ENCODE measurements at places on chromosomes 16 and 17. TPM values are rescaled to one million over a fixed set of nuclear protein-coding genes. Genes with fewer than 3 reads are reported as not detected.

DNA sequence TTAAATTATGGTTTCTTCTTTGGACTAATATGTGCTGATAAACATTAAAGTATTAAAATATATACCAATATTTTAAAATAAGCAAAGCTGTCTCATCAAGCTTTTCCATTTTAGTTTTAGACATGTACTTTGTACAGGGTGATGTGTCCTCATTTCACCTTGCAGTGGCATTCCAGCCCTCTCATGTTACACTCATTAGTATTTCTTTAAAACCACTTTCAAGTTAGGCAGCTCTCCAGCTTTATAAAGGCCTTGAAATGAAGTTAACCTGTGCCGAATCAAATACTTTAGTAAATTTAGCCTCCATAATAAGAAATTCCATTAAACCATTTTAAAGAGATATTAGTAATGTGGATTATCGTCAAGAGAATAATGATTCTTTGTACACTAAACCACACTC, 107.6 kb upstream of the HLF start:
- peak overlapping the region; percentile 66 for H3K27ac ChIP-seq
- DNase-seq, result peak; percentile 34
- H3K4me1 ChIP-seq, result peaks cover 42% of the 10 kb centered on the region
- H3K4me3 ChIP-seq, result no peak overlapping the region

DNA sequence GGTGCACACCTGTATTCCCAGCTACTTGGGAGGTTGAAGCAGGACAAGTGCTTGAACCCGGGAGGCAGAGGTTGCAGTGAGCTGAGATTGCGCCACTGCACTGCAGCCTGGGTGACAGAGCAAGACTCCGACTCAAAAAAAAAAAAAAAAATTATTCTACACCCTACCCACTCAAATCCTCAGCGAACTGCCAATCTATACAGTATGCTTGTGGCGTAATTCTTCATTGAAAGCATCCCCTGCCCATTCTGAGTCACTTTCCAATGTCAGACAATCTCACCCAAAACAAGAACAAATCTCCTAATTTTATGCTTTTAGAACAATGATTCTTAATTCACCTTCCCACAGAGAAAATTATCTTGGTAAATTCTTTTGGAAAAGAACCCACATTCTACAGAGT, 12.0 kb downstream of the AMFR start:
- no peaks in the 10 kb centered on the region for H3K27me3 ChIP-seq
- no peak for DNase-seq
- no peak overlapping the region for H3K27ac ChIP-seq
- peaks cover 21% of the 10 kb centered on the region for H3K4me1 ChIP-seq

- DNase-seq, result no peak
- H3K4me1 ChIP-seq, result peaks cover 3% of the 10 kb centered on the region
- no peak overlapping the region for H3K4me3 ChIP-seq
- no peak overlapping the region for H3K27ac ChIP-seq
- H3K36me3 ChIP-seq, result no peaks in the 10 kb centered on the region
- H3K27me3 ChIP-seq, result no peaks in the 10 kb centered on the region
Measured at GRCh38 chr16:69482410-69482991, 58.1 kb downstream of the CYB5B start.

GRCh38 chr17:17402558-17402957, 74.2 kb upstream of the MED9 start:
- DNase-seq, result peak; percentile 42
- H3K36me3 ChIP-seq, result no peaks in the 10 kb centered on the region
- no peak overlapping the region for H3K4me3 ChIP-seq
- H3K27ac ChIP-seq, result no peak overlapping the region

OR1A1 gene
- total RNA-seq, result not detected

DNA sequence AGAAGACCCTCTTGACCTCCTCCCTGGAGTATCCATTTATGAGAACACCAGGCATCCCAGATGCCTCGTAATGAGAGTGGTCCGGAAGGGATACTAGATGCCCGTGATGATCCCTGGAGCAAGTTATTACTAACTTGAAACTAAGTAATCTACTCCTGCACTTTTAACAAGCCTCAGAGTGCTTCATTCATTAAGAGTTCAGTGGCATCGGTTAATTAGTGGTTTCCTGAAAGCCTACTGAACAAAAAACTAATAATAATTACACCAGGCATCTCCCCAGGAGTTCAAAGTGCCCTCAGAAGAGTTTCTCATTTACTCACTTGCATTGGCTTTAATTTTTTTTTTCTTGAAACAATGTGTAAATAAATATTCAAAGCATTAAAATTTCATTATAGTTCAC, 22.2 kb downstream of the ZNF75A start:
- no peaks in the 10 kb centered on the region for H3K4me1 ChIP-seq
- no peak overlapping the region for H3K27ac ChIP-seq
- H3K4me3 ChIP-seq, result no peak overlapping the region
- no peaks in the 10 kb centered on the region for H3K36me3 ChIP-seq
- H3K27me3 ChIP-seq, result no peaks in the 10 kb centered on the region
- DNase-seq, result no peak

ANKFN1 gene
- total RNA-seq, result not detected

GRCh38 chr17:80800481-80801391, 190.9 kb upstream of the CHMP6 start:
- no peaks in the 10 kb centered on the region for H3K27me3 ChIP-seq
- H3K36me3 ChIP-seq, result peaks cover 2% of the 10 kb centered on the region
- H3K4me1 ChIP-seq, result no peaks in the 10 kb centered on the region

GRCh38 chr17:34723875-34724274, 144.5 kb downstream of the TMEM132E start:
- H3K36me3 ChIP-seq, result no peaks in the 10 kb centered on the region
- peaks cover 12% of the 10 kb centered on the region for H3K4me1 ChIP-seq
- no peak overlapping the region for H3K27ac ChIP-seq
- no peak overlapping the region for H3K4me3 ChIP-seq

GRCh38 chr16:49352892-49353291, 20.7 kb upstream of the C16orf78 start:
- DNase-seq, result peak; percentile 4
- no peak overlapping the region for H3K27ac ChIP-seq
- H3K36me3 ChIP-seq, result no peaks in the 10 kb centered on the region
- H3K27me3 ChIP-seq, result no peaks in the 10 kb centered on the region
- no peaks in the 10 kb centered on the region for H3K4me1 ChIP-seq

Measured in PC-3 (cell line).